ENCODE measurements at places on chromosomes 1 and 21.

- peak; percentile 52 for ATAC-seq
Measured at GRCh38 chr1:45508295-45509151, 8.4 kb downstream of the MMACHC start.

- ATAC-seq: no peak
Measured at GRCh38 chr1:178055779-178056471, 38.0 kb upstream of the RASAL2 start.

- ATAC-seq: no peak
Measured at GRCh38 chr1:236760480-236760879, 34.6 kb upstream of the MTR start.

- ATAC-seq: no peak
Measured at GRCh38 chr21:17775431-17776126, 43.6 kb downstream of the C21orf91 start.

DNA sequence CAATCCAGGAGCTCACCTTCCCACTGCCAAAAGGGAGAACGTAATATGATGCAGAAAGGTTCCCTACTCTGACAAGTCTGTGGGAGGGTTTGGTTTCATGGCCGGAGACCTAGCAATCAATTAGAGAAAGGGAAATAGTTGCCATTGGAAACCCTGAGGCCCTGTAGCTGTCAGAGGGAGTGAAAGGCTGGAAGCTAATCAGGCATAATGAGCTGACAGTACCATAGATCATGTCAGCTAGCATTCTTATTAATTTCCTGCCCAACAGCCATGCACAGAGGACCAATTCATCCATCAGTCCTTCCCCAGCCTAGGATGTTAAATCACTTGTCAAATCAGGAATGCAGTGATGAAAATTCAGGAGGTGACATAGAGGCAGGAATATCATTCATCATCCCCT lies 527.3 kb downstream of the PLPP3 start:
- ATAC-seq: no peak
